ENCODE measurements at places on chromosomes 13 and 19. TPM values are rescaled to one million over a fixed set of nuclear protein-coding genes. Genes with fewer than 3 reads are reported as not detected.

- DNase-seq, result no peak
Measured at GRCh38 chr13:34900288-34900739, 41.8 kb upstream of the NBEA start.

DNA sequence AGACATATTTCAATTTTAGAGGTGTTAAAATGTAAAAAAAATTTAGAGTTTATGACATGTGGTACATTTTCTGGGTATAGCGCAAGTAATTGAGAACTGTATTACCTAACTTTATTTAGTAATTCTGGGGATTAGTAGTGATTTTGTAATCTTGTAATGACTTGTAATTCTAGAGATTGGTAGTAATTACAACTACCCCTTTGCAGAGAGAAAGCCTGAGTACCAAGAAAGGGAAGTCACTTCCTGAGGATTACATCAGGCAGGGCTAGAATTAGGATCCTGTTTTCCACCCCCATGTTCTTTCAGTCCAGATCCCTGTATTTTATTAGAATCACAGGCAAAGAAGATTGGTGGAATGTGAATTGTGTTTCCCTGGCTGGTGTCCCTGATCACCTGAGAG lies 274.9 kb downstream of the KCNRG start:
- DNase-seq, result no peak

GRCh38 chr13:50026788-50027473 lies 11.7 kb downstream of the KCNRG start:
- DNase-seq, result no peak

DNA sequence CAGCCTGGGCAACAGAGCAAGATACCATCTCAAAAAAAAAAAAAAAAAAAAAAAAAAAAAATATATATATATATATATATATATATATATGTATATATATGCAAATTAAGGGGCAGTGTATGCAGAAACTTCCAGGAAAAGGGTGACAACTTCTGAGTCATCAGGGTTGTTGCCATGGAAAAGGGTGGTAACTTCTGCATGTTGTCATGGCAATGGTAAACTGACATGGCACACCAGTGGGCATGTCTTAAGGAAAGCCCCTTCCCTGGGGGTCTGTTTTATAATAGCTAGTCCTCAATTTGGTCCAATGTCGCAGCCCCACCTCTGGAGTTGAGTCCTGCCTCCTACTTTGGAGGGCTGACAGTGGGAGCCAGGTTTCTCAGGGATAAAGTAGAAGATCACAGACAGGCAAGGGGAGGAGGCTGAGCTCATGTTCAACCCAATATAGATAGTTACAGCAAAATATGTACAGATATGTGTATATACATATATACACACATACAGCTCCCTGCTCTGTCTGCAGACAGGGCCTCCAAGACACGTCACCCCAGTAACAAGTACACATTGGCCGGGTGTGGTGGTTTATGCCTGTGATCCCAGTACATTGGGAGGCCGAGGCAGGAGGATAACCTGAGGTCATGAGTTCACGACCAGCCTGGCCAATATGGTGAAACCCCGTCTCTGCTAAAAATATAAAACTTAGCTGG lies 7.2 kb upstream of the FCHO1 start:
- DNase-seq, result peak; percentile 27

DNA sequence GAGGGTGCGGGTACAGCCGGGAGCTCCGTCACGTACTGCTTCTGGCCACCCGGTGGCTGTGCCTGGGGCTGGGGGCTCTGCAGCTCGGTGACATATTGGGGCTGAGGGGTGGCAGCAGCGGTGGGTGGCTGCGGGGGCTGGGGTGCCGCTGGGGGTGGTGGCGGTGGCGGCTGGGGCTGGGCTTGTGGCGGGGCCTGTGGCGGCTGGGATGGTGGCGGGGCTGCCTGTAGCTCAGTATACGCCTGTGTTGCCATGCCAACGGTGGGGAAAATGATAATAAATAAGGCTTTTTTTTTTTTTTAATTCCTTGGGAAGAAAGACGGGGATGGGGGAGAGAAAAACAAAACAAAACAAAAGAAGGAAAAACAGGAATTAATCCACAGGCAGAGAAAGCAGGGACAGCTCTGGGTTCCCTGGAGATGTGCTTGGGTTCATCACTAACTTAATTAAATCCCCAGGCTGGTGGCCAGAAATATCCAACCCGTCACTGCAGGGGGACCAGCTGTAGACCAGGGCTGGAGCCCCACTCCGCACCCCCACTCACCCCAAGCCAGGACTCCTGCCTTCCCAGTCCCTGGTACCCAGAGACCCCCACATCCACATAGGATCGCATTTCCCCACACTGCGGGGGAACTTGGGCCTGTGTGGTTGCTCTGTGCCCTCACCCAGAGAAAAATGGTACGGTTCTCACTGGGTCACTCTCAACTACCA lies 12.4 kb downstream of the RFX1 start:
- DNase-seq, result no peak

DNA sequence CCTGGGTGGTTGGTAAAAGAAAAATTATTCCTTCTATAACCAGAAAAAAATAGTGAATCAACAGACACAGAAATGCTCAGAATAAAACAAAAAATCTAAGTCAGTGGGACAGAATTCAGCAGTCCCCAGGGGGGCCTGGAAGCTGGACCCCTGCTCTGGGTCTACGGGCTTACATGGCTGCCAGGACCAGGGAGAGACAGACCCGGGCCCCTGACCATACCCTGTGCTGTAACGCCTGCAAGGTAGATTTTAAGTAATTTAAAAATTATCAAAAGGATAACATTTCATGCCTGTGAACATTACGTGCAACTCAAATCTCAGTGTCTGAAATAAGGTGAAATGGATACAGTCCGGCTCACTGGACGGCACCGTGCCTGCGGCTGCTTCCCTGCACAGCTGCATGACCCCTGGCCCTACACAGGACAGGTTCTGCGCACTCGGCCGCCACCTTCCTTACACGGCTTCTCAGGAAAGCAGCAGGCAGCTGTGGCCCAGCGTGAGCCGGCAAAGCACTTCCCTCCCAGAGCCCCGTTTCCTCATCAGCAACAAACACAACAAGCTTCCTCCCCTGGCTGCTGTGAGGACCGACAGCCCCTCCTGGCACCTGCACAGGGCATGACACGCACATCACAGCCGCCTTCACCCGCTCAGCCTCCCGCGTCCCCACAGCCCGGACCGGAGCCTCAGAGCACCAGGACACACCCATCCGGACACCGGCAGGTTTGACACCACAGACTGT lies 22.2 kb downstream of the RASA3 start:
- DNase-seq, result peak; percentile 86

DNA sequence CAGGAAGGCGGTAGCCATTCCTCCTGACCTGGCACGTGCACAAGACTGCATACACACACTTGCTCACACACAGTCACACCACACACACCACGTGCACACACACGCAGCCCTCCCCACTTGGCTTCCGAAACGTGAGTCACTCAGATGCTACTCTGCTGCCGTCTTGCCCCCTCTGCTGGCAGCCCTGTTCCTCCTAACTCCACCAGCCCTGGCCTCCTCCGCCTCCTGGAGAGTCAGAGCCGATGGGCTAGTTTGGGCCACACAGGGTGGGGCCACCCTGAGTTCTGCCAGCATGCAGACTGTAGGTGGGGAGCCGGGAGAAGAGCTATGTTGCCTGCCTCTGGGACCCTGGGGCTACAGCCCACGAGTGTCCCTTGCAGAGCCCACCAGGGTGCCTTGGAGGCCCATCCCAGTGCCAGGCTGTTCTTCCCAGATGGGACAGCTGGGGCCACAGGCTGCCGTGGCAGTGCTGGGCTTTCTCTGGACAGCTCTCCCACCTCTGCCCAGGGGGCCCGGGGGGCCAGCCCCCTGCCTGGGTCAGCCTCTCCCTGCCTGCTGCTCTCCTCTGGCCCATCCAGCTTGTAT lies 12.1 kb downstream of the PIN1 start:
- DNase-seq, result peak; percentile 82

GRCh38 chr19:35116072-35116801 lies 614 bp downstream of the FXYD3 start:
- DNase-seq, result no peak

SYDE1 gene
- total RNA-seq, result 1.1 TPM

CGB5 gene
- total RNA-seq, result not detected

AZU1 gene
- total RNA-seq, result not detected

SYCN gene
- total RNA-seq, result not detected

EDNRB gene
- total RNA-seq, result not detected

TRIP10 gene
- 34.3 TPM for total RNA-seq

Measured in activated CD8-positive, alpha-beta T cell treated with anti-CD3 and anti-CD28 coated beads for 36 hours (primary cell).